Stimulated activated CD4-positive, alpha-beta T cell treated with anti-CD3 and anti-CD28 coated beads, TNF-alpha, amount 100 ng/mL, for 4 hours (primary cell): ENCODE measurements at places on chromosomes 5 and 9.

GRCh38 chr9:113503613-113504211 is 40.2 kb downstream of the RGS3 start:
- DNase-seq, result no peak

- no peak for DNase-seq
These were observed 13.3 kb upstream of the LPCAT1 start for GRCh38 chr5:1536871-1537602.

- DNase-seq, result no peak
These were observed 109.3 kb downstream of the JAKMIP2 start for GRCh38 chr5:147673266-147673665.

GRCh38 chr5:32100691-32101302 is 73.3 kb downstream of the GOLPH3 start:
- no peak for DNase-seq

GRCh38 chr9:131448818-131449217 is 53.9 kb upstream of the POMT1 start:
- no peak for DNase-seq

GRCh38 chr5:1779782-1780613 is 19.6 kb downstream of the MRPL36 start:
- no peak for DNase-seq

- DNase-seq, result no peak
These were observed 34.9 kb upstream of the FOXI1 start for GRCh38 chr5:170070556-170071412.

DNA sequence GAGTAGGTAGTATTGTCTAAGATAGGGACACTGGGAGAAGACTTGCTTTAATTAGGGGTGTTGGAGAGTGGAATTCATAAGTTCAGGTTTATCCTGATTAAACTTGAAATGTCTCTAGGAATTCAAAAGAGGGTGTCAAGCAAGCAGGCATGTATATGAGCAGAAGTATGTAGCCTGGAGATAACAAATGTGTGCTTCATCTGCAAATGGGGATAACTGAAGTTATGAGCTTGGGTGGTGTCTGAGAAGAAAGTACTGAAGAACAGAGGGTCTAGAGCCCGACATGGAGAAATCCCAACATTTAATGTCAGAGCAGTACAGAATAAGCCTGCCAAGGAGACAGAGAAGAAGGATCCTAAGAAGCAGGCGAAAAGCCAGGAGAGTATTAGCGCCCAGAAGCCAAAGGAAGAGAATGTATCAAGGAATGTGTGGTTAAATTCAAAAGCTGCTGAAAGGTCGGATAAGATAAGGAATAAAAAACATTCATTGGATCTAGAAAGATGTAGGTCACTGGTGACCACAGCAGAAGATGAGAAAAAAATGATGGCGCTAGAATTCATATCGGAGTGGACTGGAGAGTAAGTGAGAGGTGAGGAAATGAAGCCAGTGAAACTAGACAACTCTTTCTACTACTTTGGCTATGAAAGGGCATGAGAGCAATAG is 401.5 kb upstream of the PIK3R1 start:
- DNase-seq, result no peak

GRCh38 chr9:136328011-136328621 is 777 bp downstream of the GPSM1 start:
- DNase-seq, result no peak

DNA sequence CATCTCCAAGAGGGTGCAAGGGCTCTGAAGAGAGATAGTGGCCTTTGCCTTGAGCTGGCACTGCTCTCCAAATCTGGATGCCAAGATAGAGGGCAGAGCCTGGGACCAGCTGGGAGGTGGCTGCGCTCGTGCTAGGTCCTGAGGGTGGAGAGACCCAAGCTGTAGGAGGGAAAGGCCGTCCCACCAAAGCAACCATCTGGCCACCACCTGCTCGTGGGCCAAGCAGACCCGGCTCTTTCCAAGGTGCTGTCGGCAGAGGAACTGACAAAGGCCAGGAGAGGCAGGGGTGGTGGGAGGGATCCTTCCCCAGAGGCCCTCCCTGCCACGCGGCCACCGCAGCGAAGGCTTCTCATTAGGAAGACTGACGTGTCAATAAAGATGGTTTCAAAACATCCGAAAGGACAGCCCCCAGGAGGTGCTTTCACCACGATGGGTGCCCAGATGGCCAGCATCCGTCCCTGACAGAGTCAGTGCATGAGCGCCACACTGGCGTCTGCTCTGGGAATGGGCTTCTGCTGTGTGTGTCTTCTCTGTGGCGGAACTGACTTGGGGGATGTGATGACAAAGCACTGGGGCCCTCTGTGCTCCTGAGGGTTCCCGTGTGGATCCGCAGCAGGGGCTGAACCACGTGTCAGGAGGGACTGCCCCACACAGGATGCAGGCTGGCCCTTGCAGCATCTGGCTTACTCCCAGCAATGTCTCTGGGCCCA is 213.5 kb downstream of the FANCC start:
- no peak for DNase-seq

GRCh38 chr9:108191065-108191464 is 664.7 kb downstream of the ACTL7B start:
- DNase-seq, result no peak

- no peak for DNase-seq
These were observed 19.9 kb downstream of the ABITRAM start for GRCh38 chr9:108953983-108954574.

- DNase-seq, result no peak
These were observed 3.6 kb downstream of the PSMB7 start for GRCh38 chr9:124411514-124412227.

DNA sequence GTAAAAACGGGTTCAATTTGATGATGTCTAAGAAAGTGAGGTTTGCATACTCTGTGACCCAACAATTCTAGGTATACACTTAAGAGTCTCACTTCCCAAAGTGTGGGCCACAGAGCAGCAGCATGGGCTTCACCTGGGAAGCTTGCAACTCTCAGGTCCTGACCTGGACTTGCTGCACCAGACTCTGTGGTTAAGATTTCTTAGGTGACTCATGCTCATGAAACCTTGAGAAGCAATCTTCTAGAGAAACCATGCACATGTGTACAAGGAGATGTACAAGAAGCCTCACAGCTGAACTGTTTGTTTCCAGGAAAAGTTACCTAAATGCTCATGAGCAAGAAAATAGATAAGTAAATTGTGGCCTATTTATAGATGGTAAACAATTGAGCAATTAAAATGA is 30.0 kb downstream of the DNAJC21 start:
- no peak for DNase-seq

DNA sequence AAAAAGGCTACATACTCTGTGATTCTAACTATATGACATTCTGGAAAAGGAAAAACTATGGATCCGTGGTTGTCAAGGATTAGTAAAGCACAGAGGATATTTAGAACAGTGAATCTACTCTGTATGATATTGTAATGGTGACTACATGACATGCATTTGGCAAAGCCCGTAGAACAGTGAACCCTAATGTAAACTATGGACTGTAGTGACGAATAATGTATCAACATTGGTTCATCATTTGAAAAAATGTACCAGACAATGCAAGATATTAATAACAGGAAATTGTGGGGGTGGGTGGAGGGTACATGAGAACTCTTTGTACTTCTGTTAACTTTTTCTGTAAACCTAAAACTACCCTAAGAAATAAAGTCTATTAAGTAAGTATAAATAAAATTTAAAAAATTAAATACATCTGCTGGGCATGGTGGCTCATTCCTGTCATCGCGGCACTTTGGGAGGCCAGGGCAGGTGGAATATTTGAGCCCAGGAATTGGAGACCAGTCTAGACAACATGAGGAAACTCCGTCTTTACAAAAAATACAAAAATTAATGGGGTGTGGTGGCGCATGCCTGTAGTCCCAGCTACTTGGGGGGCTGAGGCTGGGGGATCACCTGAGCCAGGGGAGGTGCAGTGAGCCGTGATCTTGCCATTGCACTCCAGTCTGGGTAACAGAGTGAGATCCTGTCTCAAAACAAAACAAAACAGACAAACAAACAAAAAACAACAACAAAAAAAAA is 101.7 kb upstream of the TBC1D2 start:
- no peak for DNase-seq

DNA sequence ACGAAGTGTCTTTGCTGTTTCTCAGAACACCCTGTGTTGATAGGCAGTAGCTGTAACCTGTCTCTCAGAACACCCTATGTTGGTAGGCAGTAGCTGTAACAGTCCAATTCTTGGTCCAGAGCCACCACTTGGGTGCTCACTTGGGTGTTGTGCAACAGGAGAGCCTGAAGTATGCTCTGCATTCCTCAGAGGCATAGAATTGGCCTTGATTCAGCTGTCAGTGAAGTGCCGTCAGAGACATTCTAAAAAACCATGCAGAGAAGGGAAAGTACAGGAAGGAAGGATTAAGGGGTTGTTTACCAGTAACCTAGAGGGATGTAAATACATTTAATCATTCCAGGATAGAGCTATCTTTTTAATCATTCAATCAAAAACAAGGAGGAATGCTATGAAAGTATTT is 231.2 kb downstream of the ARRDC3 start:
- DNase-seq, result no peak

- no peak for DNase-seq
These were observed 17.5 kb upstream of the ROPN1L start for GRCh38 chr5:10424124-10424731.

- no peak for DNase-seq
These were observed 62.9 kb upstream of the STXBP1 start for GRCh38 chr9:127549218-127549617.

DNA sequence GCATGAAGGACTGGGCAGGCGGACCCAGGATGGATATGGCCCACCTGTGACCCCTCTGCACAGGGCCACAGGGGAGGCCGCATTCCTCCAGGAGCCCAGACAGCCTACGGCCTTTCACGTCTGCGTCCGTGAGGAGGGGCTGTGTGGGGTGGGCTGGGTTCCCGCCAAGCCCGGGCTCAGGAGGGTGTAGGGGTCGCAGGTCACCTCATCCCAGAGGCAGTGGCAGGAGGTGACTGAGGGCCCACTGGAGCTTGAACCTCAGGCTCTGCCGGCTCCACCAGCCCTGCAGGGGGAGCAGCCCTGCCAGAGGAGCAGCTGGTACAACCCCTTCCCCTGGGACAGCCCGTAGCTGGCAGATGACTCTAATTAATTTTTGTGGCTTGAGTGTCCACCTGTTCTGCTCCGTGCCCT is 40.7 kb upstream of the CACNA1B start:
- DNase-seq, result no peak

- no peak for DNase-seq
These were observed 74.3 kb downstream of the TLE4 start for GRCh38 chr9:79646096-79646495.

DNA sequence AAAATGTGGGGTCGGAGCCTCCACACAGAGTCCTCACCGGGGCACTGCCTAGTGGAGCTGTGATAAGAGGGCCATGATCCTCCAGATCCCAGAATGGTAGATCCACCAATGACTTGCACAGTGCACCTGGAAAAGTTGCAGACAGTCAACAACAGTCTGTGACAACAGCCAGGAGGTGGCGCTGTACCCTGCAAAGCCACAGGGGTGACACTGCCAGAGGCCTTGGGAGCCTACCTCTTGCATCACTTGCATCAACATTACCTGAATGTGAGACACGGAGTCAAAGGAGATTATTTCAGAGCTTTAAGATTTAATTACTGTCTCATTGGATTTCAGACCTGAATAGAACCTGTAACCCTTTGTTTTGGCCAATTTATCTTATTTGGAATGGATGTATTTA is 614.1 kb upstream of the CDH9 start:
- no peak for DNase-seq

DNA sequence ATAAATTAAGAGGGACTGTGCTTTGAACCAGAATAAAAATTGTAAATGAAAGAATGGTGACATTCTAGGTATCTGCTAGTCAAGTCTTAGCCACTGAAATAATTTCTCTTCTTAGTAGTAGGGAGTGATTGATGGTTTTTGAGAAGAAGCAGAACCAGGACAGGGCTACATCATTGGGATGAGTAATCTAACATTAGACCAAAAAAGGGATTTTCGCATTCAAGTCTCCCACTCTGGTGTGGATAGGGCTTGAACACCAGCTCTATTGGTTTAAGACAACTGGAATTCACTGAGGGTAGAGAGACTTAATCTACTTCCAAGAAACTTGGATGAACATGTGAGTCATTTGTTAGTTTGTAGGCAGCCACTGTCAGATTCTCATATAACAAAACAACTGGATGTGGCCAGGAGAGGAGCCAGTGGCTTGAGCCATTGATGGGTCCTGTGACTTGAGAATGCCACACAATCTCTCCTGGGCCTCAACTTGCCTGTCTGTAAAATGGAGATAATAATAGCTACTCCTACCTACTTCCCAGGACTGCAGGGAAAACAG is 16.6 kb downstream of the FAT2 start:
- no peak for DNase-seq

DNA sequence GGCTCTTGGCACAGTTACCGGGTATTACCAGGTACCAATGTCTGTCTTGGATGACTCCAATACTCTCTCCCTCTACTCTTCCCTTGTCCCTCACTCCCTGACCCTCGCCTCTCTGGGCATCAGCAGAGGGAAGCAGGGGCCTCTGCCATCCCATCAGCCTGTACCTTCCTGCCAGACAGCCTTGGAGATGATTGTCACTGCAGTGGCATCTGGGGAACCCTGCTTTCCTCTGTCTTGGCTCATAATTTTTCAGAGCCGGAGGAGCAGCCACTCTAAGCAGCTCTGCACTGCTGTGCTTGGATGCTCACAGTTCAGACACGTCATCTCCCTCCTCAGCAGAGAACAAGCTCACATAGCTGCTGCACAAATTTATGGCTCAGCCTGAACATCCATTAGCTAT is 274.1 kb downstream of the SMARCA2 start:
- no peak for DNase-seq

DNA sequence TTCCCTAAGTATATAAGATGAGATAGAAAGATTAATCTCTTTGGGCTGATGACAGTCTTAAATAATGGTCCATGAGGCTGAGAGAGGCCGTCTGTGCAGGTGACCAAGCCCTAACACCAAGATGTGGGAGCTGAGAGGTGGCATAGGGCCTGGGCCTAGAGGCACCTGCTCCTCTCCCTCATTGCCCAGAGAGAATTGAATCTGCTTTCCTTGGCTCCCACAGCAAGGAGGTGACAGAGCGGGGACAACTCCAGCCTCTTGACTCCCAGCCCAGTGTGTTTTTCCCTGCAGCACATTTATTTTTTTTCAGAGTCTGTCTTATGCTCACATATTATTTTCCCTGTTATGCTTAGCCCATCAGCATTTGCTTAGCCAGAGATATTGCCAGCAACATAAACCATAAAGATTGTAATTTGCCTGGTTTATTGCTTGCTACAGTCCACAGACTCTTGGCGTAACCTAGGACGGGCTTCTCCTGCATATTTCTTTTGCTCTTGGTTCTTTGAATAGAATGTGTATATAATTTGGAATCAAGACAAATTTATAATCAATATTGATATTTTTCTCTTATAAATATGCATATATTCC is 105.6 kb downstream of the NTRK2 start:
- DNase-seq, result no peak
